B cell (primary cell): ENCODE measurements at places on chromosomes 6 and 20.

DNA sequence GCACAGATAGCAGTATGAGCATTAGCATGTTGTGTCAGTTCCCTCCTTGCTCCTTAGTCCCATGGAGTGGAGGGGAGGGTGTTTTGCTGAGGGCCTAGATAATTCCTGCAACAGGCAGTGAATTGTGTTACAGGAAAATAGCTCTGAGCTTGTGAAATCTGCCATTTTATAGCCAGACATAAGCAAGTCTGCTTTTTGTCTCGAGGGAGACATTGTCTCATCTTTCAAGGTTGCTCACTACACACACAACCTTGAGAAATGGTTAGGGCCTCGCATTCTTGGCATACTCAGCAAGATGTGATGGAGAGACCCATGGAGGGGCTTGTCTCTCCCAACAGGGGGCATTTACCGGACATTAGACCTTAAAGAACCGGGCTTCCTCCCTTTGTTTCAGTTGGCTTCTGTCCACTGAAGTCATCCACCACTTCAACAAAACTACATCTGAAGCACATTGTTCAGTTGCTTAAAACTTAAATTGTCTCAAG lies 108.0 kb upstream of the FOXO3 start:
- no peak for DNase-seq

GRCh38 chr6:109760208-109760607 lies 69.1 kb downstream of the FIG4 start:
- no peak for DNase-seq

DNA sequence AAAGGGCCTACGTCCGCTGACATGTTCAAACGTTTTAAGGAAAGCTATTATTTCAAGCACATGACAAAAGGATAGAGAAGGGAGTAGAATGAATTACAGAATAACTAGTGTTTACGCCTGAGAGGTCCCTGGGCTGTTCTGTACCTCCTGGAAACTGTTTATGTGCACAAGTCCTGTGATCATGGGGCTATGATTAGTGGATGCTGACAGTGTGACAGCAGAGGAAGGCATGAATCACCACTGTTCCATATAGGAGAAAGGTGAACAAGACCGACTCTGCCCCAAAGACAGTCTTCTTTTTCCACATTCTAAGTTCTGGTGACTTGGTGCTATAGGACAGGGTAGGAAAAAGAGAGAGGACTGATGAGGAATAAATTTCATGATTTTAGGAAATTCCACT lies 249.2 kb upstream of the PRDM1 start:
- no peak for DNase-seq

- no peak for DNase-seq
These were observed 77.8 kb downstream of the DLL1 start for GRCh38 chr6:170212956-170213636.

- no peak for DNase-seq
These were observed 44.6 kb upstream of the LRFN2 start for GRCh38 chr6:40631744-40632143.

DNA sequence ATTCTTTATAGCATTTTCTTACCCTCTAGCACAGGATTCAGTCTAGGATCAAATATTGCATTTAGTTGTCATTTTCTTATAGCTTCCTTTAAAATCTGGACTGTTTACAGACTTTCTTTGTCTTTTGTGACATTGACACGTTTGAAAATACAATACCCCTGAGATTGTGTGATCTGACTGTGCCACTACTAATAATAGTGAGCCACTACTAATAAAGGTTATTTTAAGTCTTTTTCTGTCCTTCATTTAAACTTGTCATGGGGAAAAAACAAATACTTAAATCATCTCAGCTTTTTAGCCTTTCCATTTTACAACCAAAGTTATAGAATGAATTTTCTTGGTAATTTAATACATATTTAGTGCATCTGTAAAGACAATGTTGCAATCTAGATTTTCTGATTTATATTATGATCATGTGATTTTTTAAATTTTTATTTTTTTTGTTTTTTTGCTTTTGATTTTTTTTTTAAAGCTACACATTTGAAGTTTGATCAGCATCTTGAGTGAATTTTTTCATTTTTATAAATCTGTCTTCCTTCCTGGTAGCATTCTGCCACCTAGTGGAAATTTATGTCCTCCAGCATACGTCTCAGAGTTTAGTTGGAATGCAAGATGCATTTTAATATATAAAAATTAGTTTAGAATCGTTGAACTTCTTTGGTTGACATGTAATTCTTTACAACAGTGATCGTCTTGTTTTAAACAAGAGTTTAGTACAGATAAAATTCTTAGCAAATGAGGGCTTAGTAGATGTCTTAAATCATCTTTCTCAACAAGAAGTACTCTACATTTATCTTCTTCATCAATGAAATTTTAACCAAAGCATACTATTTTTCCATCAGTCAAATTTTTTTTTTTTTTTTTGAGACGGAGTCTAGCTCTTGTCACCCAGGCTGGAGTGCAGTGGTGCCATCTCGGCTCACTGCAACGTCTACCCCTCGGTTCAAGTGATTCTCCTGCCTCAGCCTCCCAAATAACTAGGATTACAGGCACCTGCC lies 119.4 kb downstream of the NCOA3 start:
- peak; percentile 68 for DNase-seq

GRCh38 chr20:11195899-11196558 lies 522.2 kb upstream of the JAG1 start:
- DNase-seq = no peak

DNA sequence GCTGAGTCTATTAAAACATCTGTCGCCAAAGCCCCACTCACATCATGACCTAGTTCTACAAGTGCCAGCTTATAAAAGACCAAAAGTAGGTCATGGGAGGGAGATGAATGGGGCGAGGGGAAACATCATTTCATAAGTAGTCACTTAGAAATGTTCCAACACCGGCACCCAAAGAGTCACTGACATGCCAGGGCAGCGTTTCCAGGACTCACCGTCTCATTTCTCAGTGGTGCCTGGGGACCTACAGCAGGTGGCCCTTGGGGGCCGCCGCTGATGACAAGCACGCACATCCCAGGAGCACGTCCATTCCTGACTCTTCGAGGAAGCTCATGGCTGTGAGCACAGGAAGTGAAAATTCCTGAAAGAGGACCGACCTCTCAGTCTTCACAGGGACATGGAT lies 260.4 kb downstream of the CDH4 start:
- no peak for DNase-seq

DNA sequence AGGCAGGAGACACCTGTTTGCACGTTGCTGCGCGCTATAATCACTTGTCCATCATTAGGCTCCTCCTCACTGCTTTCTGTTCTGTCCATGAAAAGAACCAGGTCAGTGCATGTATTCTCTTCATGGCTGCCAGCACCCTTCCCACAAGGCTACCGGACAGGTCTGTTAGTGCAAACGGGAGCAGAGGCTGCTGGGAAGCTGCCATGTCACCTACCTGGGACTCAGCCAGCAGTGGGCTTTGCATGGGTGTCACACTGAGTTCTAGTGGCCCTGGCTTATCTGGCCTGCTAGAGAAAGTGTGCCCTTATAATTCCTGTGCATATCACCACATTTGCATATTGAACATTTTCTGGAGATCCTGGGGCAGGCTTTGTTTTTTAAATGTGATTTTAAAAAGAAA lies 24.8 kb downstream of the LYRM2 start:
- no peak for DNase-seq
